ENCODE measurements at places on chromosomes 12 and 14.

DNA sequence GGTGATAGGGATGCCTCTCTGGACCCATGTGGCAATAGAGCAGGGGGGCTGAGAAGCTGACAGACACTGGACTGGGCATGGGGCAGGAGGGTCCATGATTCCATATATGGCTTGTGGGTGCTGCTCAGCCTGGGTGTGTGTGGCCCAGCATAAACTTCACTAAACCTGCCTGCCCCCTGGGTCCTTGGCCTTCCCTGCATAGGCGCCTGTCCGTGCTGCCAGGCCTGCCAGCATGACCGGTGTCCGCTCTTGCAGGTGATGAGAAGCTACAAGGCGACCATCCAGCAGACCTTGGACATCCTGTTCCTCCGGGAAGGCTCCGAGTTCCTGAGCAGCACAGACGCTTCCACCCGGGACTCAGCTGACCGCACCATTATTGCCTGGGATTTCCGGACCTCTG is 61.6 kb downstream of the BEGAIN start:
- DNase-seq, result no peak

DNA sequence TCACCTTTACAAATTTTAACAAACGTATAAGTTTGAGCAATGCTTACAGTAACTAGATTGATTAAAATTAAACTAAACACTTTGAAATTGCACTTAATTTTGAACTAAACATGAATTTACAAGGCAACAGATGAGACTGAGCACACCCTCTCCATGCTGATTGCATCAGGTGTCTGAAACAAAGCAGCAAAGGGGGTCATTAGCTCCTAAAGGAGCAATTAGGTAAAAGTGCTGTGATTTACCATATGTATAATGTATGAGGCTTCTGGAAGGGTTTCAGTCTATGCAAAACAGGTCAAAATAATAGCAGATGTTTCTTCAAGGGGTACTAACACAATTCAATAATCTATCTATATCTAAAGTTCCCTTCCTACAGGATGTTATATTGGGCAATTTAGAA is 98.8 kb upstream of the LMNTD1 start:
- DNase-seq, result no peak

- no peak for DNase-seq
Measured at GRCh38 chr12:13348464-13348863, 151.9 kb downstream of the EMP1 start.

DNA sequence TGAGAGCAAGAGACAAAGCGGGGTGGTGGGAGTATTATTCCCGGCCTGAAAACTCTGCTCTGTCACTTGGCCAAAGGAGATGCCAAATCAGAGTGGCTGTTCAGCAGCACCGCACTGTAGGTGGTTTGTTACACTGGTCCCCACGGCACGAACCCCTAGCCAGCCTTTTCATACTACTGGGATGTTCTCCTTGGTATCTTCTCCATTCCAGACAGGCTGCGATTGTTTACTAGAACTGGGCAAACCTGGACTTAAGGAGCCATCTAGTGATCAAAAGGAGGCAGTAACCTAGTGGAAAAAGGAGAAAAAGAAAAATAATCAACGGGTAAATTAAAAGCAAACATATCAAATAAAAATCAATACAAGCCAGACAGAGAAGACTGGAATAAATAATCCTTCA is 58.9 kb upstream of the TMTC2 start:
- no peak for DNase-seq

DNA sequence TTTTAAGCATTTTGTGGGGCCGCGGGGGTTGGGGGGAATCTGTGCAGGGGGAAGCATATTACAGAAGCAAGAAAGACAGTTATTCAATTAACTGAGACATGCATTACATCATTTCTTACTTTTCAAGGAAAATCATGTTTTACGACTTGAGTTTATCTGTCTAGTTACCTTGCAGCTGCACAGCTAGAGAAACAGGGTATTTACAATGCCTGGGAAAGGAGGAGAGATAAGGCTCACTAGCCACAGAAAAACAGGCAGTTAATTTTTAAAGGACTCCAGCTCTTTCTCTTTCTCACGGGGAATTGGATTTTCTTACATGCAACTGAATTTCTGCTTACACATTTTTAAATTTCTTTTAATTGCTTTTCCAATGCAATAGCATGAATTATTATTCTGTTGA is 22.2 kb downstream of the FCF1 start:
- DNase-seq, result no peak

GRCh38 chr12:1357711-1358110 is 236.7 kb downstream of the FBXL14 start:
- no peak for DNase-seq

All from GM18507 (cell line).